Activated T-helper 1 cell treated with anti-CD3 and anti-CD28 coated beads, Interleukin-12 subunit alpha, Interleukin-12 subunit beta, Interleukin-2, Interleukin-4 antibody, amounts not matched to agents 30 ng/mL and 10 ng/mL and 1 ng/mL, durations not matched to agents 14 hours and 24 hours and 36 hours (primary cell): ENCODE measurements at places on chromosomes 3 and 15. TPM values are rescaled to one million over a fixed set of nuclear protein-coding genes. Genes with fewer than 3 reads are reported as not detected.

- no peaks in the 10 kb centered on the region for H3K4me1 ChIP-seq
- no peaks in the 10 kb centered on the region for H3K27me3 ChIP-seq
- no peak overlapping the region for H3K27ac ChIP-seq
- no peaks in the 10 kb centered on the region for H3K36me3 ChIP-seq
- no peak for DNase-seq
These were observed 172.0 kb downstream of the UNC13C start for GRCh38 chr15:54150255-54150654.

ADAMTS9 gene
- not detected in 2 replicates for total RNA-seq

DNA sequence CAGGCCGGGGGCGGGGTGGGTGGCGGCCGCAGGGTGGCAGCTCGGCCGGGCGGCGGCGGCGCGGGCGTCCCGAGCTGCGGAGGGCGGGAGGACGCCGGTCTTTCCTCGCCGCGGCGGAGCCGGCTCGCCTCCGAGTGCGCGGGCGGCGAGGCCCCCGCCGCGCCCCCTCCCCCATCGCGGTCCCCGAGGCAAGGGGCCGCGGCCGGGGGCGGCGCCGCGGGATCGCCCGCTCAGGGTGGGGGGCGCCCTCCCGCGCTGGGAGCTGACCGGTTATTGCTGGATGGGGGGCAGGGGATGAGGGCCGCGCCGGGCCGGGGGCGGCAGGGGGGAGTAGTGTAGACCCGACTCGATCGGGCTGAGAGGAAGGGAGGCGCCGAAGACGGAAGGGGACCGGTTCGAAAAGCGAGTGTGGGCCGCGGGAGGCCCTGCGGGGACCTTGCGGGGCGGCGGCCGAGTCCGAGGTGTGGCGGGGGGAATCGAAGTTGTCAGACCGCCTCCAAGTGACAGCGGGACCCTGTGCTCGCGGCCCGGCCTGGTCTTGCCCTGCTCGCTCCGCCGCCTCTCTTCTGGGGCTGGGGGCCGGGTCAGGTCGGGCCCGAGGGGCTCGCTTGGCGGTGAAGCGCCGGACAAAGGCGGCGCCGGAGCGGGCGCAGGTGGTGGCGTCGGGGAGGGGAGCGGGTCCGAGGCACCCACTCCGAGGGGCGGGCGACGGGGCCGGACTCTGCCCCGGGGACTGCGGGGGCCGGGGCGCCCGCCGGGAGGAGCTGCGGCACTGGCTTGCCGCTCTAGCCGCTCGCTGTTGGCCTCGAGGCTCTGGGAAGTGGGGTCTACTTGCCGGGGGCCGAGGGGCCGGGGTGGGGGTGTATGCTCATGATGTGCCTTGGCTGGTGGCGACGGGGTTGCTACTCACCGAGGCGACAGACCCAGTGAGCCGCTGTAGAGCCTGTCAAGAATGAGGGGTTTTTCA is 1.1 kb downstream of the BAHD1 start:
- no peak for DNase-seq
- H3K36me3 ChIP-seq, result peaks cover 11% of the 10 kb centered on the region
- H3K4me1 ChIP-seq, result peaks cover 26% of the 10 kb centered on the region
- peak overlapping the region; percentile 72 for H3K27ac ChIP-seq

DNA sequence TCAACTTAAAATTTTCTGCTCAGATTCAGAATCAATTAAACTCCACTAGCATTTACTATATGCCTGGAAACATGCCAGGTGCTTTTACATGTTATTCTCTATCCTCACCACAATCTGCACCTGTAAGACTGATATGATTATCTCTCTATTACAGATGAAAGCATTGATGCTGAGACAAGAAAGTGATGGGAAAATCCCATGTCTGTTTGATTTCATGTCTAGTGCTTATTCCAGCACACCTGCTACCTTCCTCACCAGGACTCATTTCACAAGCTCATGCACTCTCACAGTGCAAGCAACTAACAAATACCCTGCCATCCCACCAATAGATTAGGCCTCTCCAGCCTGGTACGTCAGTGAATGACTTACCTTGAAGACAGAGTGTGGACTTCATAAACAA is 25.0 kb upstream of the BCL6 start:
- no peak for DNase-seq
- peaks cover 56% of the 10 kb centered on the region for H3K4me1 ChIP-seq
- peak overlapping the region; percentile 16 for H3K27ac ChIP-seq

DNA sequence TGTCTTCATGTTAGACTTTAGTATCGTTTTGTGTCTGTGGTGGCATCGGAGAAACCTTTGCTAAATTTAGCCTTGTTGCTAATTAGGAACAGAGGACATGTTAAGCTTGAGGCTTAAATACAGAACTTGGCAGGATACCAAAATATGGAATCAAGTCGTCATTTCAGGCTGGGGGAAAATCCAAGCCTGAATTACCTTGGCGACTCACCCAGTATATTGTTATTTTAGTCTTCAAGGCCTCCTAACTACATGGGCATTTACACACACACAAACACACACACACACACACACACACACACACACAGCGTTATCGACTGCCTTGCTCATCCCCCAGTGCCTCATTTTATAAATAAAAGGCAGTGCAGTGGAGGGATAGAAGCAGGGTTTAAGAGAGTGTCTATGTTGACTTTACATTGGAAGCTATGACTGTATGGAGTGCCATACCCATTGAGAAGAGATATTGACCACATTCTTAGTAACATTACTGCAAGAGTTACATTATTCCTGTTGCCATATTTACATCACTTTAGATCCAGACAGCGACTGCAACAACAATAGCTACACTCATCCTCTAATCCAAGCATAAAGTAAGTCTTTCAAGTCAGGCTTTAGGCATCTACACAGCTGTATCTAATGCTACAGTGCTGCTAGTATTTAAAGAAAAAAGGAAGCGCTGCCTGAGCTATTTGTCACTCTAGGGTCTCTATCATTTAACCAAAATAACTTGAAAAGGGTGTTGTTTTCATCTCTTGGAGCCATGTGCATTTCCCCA is 210.8 kb upstream of the SEMA6D start:
- H3K4me1 ChIP-seq, result no peaks in the 10 kb centered on the region
- no peak overlapping the region for H3K27ac ChIP-seq
- DNase-seq, result no peak
- no peaks in the 10 kb centered on the region for H3K36me3 ChIP-seq
- no peak overlapping the region for H3K4me3 ChIP-seq

DNA sequence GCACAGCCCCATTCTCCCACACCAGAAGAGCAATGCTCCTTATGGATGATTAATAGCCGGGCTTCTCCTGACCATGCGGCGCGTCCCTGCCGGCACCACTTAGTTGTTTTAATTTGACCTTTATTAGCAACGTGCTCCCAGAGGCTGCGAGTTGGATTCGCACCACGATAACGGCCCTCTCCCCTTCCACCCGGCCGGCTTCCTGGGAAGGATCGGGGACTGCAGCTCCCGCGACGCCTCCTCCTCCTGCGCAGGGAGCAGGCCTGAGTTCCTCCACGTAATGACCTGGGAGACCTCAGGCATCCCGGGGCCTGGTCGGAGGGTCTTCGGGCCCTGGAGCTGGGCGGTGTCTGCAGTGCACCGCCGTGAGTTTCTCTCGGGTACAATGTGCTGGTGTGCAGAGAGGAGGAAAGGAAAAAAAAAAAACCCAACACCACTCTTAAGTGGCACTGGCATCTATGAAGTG is 243.3 kb upstream of the TOPAZ1 start:
- H3K4me3 ChIP-seq, result peak overlapping the region; percentile 15
- H3K36me3 ChIP-seq, result peaks cover 5% of the 10 kb centered on the region
- peaks cover 81% of the 10 kb centered on the region for H3K27me3 ChIP-seq
- H3K27ac ChIP-seq, result no peak overlapping the region
- DNase-seq, result no peak
- H3K4me1 ChIP-seq, result peaks cover 35% of the 10 kb centered on the region

DNA sequence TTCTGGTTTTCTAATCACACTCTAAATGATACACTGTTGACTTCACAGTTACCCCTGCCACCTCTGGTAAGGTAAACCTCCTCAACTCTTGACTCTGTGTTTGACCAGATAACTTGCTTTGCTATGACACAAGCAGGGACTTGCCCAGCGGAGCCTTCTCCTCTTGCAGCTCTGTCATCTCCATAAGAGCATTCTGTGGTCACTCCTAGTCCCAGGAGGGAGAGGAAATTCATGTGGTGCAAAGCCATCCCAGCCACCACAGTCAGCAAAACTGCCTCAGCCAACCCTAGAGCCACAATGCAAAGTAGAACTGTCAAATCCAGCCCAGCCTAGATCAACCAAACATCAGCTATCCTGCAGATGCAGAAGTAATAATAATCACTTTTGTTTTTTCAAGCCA is 144.7 kb upstream of the GADL1 start:
- DNase-seq, result no peak
- no peak overlapping the region for H3K27ac ChIP-seq
- H3K4me1 ChIP-seq, result peaks cover 9% of the 10 kb centered on the region

DNA sequence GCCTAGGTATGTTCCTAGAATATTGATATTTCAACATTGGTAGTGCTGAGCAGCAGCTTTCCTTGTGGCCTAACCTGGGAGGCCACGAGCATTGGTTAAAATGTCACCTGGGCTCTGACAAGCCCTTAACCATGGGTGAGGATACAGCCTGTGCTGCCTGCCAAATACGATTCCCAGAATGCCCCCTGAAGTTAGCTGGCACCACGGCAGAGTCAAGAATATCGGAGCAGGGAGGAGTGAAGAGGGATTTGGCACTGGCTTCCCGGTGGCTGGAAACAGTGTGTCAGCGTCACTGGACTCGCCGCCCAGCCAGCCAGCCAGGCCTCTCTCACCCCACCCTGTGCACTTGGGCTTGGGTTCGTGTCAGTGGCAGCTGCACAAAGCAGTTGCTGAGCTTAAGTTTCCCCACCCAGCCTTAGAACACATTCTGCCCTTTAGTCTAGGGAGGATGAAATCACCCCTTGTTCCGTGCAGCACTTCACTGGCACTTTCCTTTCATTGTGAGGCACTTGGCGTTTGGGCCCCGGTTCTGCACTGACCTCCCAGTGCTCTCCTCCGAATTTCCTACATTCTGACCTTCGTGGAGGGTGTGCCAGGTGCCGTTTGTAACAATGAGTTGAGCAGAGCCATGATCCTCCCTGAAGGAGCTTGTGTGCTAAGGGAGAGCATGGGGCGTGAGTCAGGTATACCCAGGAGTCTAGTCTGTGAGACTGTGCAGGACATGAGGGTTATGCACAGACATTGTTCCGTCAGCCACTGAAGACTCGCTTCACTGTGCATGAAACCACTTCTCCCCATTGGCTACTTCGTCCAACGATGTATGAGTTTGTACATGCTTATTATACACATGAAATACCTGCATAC is 152.8 kb upstream of the BHLHE40 start:
- peaks cover 69% of the 10 kb centered on the region for H3K36me3 ChIP-seq
- no peaks in the 10 kb centered on the region for H3K27me3 ChIP-seq
- peaks cover 95% of the 10 kb centered on the region for H3K4me1 ChIP-seq
- no peak for DNase-seq

- no peaks in the 10 kb centered on the region for H3K4me1 ChIP-seq
- DNase-seq, result no peak
- H3K27ac ChIP-seq, result no peak overlapping the region
- H3K4me3 ChIP-seq, result no peak overlapping the region
These were observed 454.2 kb downstream of the FGF12 start for GRCh38 chr3:192273001-192273696.

- no peak for DNase-seq
- peaks cover 19% of the 10 kb centered on the region for H3K4me1 ChIP-seq
- H3K27me3 ChIP-seq, result peaks cover 13% of the 10 kb centered on the region
These were observed 80.2 kb upstream of the ATP11B start for GRCh38 chr3:182713111-182713510.

- no peak for DNase-seq
- peaks cover 50% of the 10 kb centered on the region for H3K36me3 ChIP-seq
- H3K27me3 ChIP-seq, result no peaks in the 10 kb centered on the region
- H3K27ac ChIP-seq, result no peak overlapping the region
- no peaks in the 10 kb centered on the region for H3K4me1 ChIP-seq
- no peak overlapping the region for H3K4me3 ChIP-seq
These were observed 14.5 kb upstream of the HYKK start for GRCh38 chr15:78492872-78493271.

- no peak overlapping the region for H3K4me3 ChIP-seq
- peaks cover 82% of the 10 kb centered on the region for H3K4me1 ChIP-seq
- no peak for DNase-seq
- H3K27ac ChIP-seq, result no peak overlapping the region
- H3K36me3 ChIP-seq, result peaks cover 82% of the 10 kb centered on the region
- H3K27me3 ChIP-seq, result no peaks in the 10 kb centered on the region
These were observed 10.4 kb downstream of the ZBED2 start for GRCh38 chr3:111584744-111585143.

GRCh38 chr15:74752011-74752410 is 3.4 kb downstream of the CYP1A2 start:
- no peaks in the 10 kb centered on the region for H3K36me3 ChIP-seq
- H3K27me3 ChIP-seq, result peaks cover 2% of the 10 kb centered on the region
- no peaks in the 10 kb centered on the region for H3K4me1 ChIP-seq
- DNase-seq, result no peak

DNA sequence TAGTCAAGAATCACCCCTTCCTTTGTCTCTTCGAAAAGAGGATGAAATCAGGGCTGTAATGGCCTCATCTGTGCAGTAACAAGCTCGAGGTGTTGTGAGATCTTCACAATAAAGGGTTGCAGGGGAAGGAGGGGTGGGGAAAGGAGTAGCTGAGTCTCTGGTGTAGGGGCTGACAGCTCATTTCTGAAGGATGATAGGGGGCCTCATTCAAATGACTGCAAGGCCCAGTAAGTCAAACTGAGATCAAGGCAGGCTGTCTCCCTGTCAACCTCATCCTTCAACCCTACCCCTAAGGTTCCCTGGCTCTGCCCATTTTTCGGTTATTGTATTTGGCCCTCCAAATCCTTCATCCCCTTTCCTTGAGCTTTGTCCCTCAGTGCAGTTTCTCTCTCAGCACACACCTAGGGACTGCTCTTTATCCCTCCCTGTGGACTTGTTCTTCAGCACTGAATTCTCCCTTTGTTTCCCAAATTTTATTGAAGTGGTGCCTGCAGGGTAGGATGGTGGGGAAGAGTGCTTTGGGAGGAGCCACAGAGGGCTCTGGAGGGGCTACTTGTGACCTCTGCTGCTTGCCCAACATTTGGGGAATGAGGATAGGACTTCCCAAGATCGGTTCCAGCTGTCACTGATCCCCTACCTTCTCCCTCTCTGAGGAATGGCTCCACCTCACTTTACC is 38.1 kb downstream of the ZNF589 start:
- H3K4me1 ChIP-seq, result no peaks in the 10 kb centered on the region
- H3K27ac ChIP-seq, result no peak overlapping the region
- H3K27me3 ChIP-seq, result no peaks in the 10 kb centered on the region
- H3K36me3 ChIP-seq, result peaks cover 4% of the 10 kb centered on the region
- H3K4me3 ChIP-seq, result no peak overlapping the region
- no peak for DNase-seq
